Ureter (tissue), 1 donor: ENCODE measurements at places on chromosomes 13 and 19. TPM values are rescaled to one million over a fixed set of nuclear protein-coding genes. Genes with fewer than 3 reads are reported as not detected.
A peak's percentile ranks its signal among the peaks of the same experiment; 100 is the strongest.

The CGB7 gene
- total RNA-seq, result 3.2 TPM

GRCh38 chr13:107450931-107451330, 764.4 kb downstream of the LIG4 start:
- peak; percentile 44 for DNase-seq

- no peak for DNase-seq
Measured at GRCh38 chr13:47539317-47539716, 461.8 kb downstream of the SUCLA2 start.

- no peak for DNase-seq
Measured at GRCh38 chr19:18733196-18733647, 49.7 kb downstream of the CRTC1 start.

DNA sequence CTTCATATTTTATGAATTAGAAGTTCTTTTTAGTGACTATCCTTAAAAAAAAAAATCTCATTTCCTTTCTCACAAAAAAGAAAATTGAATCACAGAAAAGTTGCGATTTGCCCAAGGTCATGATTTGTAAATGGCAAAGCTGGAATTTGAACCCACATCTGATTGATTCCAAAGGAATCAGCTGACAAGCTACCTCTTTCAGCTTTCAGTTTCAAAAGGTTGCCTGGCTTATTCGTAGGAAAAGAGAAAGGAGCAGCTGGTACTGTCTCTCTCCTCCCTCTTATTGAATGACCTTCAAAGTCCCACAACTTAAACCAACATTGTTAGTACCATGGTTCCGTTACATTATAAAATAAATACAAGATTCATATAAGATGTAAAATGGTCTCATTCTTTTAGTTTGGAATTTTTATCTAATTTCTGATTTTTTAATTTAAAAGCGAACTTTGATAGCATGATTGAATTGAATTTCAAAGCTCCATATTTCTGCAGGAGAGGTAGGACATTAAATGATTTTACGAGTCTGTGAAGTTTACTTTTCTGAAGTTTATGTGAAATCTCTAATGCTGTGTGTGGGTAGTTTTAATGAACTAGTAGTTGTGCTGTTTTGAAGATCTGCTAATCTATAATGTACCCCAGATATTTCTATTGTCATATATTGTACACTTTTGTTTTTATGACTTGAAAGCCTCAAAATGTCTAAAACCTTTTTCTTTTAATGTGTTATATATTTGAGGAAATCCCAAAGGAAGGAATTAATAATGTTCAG, 18.5 kb upstream of the KCTD4 start:
- no peak for DNase-seq

- DNase-seq, result no peak
Measured at GRCh38 chr13:113203507-113204377, 4.7 kb downstream of the PCID2 start.

GRCh38 chr19:28632371-28633080, 580.4 kb downstream of the UQCRFS1 start:
- no peak for DNase-seq

DNA sequence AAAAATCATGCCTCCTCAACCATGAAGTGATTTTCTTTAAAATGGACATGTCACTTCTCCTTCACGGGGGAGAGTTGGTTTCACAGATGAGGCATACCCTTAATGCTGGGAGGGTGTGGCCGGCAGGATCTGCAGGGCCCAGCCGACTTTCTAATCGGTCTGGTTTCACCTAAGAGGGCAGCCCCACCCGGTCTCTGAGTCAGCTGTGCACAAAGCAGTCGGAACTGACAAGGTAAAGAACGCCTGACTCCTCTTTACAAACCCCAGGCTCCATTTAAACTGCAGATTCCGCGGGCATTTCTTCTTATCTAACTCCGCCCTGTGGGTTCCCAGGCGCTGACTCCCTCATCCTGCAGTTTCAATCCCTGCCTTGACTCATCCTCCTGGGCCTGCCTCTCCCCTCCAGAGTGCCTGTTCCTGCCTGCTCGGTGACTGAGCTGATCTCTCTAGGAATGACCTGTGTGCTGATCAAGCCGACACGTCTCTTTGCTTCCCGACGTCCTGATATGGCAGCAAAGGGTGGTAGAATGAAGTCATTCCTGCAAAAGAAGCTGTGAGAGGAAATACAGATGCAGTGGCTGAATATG, 63.4 kb downstream of the EFNB2 start:
- peak; percentile 49 for DNase-seq

- no peak for DNase-seq
Measured at GRCh38 chr19:18300930-18301717, 19.7 kb upstream of the JUND start.

GRCh38 chr19:12623361-12624031, 12.8 kb downstream of the ZNF791 start:
- DNase-seq, result no peak

- DNase-seq, result no peak
Measured at GRCh38 chr13:25237083-25237482, 50.2 kb downstream of the MTMR6 start.

- no peak for DNase-seq
Measured at GRCh38 chr19:38152461-38153379, 71.3 kb downstream of the DPF1 start.

GRCh38 chr13:105569816-105570215, 965.6 kb downstream of the EFNB2 start:
- DNase-seq, result no peak

GRCh38 chr19:33300894-33301143, 1.5 kb downstream of the CEBPA start:
- DNase-seq, result no peak

DNA sequence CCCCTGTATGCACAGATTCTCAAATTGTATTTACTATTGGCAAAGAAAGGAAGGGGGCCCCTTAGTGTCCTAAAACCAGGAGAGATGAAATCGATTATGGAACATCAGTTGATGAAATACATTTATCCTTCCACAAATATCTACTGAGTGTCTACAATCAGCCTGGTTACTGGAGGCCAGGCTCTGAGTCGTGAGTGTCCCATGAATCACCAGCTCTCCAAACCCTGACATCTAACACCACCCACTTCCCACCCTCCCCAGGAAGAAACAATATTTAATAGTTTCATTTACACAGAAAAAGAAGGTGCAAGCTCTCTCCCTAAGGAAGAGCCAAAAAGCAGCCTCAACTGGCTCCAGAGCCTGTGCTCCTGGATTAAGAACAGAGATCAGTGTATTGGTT, 25.2 kb downstream of the KCTD15 start:
- DNase-seq, result peak; percentile 8
